HL-60 (cell line): ENCODE measurements at places on chromosomes 13 and 19.

DNA sequence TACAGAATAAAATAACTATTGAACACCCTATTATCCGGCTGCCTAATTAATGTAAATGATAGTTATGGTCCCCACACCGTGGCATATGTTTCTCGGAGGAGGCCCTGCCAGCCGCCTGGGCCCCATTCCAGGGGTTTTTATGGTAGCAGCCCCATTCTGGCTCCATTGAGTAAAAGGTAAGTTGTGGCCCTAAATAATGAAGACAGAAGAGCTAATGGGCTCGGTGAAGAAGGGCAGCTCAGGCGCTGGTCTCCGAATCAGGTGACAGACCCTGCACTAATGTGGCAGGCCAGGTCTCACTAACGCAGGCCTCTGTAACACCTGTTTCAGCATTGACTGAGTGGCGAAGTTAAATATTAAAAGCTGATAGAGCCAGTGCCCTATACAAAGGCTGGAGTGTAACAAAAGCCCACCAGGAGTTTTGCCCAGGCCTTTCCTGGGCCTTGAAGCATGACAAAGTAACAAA lies 19.1 kb downstream of the POP4 start:
- DNase-seq, result no peak

DNA sequence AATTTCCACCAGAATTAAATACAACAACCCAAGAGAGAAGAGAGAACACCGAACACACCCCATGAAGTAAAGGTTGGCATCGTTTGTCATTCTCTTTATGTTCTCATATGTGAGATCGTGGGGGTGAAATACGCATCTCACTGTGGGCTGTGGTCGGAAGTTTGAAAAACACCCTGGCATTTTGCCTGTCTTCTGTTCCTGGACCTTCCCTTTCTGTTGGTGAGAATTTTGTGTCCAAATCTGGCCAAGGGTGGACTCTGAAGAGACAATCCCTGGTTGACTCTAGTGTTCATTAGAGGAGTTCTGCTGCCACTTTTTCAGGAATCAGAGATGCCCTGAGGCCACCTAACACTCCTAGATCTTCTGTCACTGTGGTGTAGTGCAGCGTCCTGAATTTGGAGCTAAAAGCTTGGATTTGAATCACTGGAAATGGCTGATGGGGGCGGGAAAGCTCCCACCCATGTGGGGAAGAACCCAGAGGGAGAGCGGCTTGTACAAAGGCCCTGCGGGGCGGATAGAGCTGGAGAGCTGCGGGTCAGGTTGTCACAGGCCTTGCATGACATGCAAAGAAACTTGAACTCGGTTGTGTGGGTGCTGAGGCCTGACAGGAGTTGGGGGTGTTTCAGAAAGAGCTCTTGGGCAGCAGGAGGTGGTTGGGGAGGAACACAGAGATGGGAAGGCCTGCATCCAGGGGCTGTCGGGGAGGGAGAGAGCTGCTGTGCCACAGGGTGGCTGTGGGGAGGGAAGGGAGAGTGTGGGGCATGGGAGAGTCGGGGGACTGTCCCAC lies 11.1 kb upstream of the SPATA13 start:
- no peak for DNase-seq

DNA sequence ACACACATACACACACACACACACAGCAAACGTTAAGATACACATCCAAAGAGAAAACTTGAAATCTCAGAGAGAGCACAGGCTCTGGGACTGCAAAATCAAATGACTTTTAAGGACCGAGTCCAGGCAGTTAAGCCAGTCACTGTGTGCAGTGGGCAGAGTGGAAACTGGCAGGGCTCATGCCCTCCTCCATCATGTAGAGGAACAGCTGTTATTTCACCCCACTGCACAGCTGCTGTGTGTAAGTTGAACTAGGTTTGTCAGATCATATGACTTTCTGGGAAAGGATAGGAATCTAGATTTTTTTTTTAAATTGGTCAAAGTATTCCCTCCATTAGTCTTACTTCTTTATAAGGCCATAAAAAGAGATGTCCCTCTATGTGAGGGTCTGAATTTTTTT lies 1002.1 kb downstream of the UQCRFS1 start:
- no peak for DNase-seq

DNA sequence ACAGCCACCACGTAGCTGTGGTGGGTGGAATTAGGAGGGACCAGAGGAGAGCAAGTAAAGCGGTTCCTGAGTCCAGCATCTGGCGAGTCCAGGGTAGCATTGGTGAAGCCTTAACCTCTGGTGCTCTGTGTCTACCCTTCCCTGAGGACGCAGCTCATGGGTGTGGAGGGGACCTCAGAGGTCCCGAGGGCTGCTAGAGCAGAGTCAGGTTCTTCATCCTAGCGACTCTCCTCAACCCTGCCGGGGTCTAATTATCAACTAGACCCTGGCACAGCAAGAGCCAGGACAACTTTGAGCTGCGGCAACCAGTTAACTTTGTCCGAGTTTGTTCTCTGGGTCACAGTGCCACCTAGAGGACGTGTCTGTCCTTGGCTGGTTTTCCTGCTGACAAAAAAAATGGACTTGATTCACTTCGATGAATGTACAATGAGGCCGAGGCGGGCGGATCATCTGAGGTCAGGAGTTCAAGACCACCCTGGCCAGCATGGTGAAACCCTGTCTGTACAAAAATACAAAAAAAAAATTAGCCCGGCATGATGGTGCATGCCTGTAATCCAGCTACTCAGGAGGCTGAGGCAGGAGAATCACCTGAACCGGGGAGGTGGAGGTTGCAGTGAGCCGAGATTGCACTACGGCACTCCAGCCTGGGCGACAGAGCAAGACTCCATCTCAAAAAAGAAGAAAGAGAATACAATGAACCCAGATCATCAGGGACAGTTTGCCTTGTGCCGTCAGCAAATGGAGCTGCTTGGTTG lies 25.0 kb downstream of the TSSK6 start:
- DNase-seq, result peak; percentile 82

DNA sequence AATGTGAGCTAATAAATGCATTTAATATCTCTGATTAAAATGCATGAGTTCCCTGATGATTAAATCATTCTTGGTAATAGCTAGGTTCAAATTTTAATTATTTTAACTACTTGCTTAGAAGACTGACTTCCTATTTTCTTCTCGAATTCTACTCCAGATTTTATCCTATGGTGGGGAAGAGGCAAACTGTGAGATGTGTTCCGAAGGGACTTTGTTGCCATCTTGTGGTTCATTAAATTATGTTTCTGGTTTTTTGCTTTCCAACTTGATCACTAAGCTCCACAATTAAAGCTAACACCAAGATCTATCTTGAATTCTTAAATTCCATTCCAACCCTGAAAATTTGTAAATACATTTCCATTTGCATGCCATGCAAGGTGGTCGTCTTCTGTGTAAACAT lies 538.4 kb upstream of the PCDH20 start:
- DNase-seq, result no peak
